ENCODE measurements at places on chromosomes 7 and 10.

- no peak for DNase-seq
Measured at GRCh38 chr7:147759327-147759943, 831.1 kb upstream of the C7orf33 start.

- no peak for DNase-seq
Measured at GRCh38 chr7:91310830-91311460, 46.7 kb downstream of the FZD1 start.

DNA sequence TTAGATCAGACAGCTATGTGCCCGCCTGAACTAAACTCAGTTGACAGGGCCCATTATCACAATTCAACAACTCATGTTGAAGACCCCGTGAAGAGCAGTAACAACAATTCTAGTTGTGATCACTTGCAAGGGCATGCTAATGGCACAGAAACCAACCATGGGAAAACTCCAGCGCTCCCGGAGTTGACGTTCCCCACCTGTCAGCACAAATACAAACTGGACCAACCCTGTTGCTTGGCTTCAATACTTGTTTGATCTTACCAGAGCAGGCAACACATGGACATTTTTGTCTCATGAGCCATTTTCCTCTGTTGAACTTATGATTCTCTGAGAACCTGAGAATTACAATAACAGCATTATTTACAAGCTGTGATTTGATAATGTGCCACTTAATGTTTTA, 119.0 kb upstream of the LANCL2 start:
- no peak for DNase-seq

DNA sequence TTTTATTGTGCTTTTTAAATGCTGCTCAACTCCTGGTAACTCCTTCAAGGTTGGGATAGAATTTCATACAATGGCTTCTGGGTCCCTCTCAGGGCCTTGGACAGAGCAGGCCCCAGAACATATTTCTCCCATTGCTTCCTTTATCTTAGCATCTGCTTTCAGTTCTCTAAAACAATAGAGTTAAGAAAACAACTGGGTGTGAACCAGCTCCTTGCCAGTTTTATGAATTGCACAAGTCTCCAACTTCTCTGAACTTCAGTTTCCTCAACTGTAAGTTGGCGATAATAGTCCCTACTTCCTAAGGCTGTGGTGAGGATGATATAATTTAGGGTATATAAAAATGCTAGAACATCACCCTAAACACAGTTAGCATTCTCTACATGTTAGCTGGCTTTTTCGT, 77.0 kb upstream of the INHBA start:
- no peak for DNase-seq

DNA sequence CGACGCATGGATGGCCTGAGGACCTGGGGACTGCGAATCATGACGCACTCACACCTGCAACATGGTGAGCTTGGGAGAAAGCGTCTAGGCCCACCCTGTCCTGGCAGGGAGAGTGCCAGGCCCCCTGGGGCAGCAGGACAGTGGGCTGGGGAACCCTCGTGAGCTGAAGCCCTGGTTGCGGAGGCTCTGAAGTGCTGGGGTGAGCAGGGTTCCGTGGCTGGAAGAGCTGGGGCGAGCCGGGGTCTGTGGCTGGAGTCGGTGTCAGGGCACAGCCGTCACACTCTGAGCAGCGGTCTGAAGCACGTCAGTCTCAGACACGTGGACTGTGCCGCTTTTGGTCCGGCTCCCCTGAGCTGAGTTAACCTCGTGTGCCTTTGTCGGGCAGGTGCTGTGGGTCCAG, 4.7 kb downstream of the SUN1 start:
- no peak for DNase-seq

GRCh38 chr10:95181726-95182125, 12.3 kb upstream of the ACSM6 start:
- no peak for DNase-seq

DNA sequence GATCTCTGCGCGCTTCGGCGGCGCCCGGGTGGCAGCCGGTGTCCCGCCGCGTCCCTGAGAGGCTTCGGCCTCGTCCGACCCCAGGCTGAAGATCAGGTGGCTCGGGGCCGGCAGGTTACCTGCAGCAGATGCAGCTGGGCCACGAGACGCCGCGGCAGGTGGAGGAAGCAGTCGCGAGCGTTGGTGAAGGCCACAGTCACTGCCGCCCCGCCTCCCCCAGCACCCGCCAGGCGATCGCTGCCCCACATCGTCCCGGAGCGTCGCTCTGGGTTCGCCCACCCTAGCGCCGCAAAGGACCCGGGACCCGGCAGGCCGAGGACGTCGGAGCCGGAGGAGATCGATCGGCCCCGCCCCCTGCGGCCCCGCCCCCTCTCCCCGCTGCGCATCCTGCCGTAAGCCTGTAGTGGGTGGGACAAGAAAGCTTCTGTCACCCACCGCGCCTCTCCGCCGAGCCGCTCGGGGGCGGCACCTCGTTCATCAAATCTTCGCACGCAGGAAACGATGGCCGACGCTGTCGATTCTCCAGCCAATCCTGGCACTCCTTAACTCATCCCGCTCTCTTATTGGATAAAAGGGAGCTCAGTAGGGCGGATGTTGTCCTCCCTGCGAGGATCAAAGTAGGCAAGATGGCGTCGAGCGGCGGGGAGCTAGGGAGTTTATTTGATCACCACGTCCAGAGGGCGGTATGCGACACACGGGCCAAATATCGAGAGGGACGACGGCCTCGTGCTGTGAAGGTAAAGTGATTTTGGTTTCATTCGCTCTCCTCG, at the start of the genes PEX1 and RBM48:
Gene PEX1, minus strand, starts transcription at position 333 of the 770 bp plus-strand sequence. Its CDS starts 85 bp downstream, at position 248.
Gene RBM48, plus strand, starts transcription at position 608 of the 770 bp plus-strand sequence. Its CDS starts 19 bp downstream, at position 627.
- peak; percentile 84 for DNase-seq

DNA sequence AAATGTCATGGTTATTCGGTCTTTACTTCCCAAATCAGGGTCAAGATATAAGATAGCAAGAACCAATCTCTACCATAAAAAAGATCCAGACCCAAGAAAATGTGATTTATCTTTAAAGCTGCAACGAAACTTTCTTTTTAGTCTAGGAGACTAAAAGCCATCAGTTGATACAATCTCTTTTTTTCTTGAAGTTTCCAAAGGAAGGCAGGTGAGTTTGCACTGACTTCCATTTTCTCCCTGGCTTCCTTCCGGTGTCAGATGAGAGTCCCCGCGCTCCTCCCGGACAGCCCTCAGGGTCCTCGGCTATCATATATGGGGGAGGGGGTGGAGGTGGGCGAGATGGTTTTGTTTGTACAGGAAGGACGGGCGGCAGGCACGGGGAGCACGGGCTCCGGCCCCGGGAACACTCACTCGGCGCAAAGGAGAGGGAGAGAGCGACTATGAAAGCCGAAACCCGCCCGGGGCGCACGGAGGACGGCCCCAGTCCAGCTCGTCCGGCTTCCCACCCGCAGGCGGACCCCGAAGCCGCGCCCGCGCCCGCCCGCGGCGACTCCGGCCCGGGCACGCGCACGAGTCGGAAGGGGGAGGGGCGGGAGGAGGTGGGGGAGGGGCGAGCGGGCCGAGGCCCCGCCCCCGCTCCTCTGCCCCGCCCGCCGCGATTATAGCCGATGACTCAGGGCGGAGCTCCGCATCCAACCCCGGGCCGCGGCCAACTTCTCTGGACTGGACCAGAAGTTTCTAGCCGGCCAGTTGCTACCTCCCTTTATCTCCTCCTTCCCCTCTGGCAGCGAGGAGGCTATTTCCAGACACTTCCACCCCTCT, at the start of gene BAG3:
Gene BAG3, plus strand, starts transcription at position 689 of the 822 bp plus-strand sequence. CDS start 296 bp downstream, outside the sequence.
- DNase-seq: peak; percentile 67

- no peak for DNase-seq
Measured at GRCh38 chr10:78212786-78213175, 179.1 kb downstream of the RPS24 start.

- no peak for DNase-seq
Measured at GRCh38 chr7:98647326-98647725, 30.2 kb downstream of the NPTX2 start.

DNA sequence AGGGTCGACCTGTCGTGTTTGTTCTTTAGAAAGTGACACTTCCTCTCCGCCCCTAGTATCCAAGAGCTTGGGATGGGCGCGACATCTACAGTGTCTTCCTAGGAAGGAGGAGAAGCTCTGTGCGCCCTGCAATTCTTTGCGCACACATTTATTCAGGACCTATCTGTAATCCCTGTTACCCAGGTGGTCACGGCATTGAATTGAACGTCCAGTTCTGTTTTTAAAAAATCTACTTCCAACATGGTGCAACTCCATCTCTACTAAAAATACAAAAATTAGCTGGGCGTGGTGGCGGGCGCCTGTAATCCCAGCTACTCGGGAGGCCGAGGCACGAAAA, 606 bp upstream of the LAMB1 start:
- no peak for DNase-seq

- DNase-seq: no peak
Measured at GRCh38 chr7:10824154-10824553, 149.5 kb upstream of the PHF14 start.

DNA sequence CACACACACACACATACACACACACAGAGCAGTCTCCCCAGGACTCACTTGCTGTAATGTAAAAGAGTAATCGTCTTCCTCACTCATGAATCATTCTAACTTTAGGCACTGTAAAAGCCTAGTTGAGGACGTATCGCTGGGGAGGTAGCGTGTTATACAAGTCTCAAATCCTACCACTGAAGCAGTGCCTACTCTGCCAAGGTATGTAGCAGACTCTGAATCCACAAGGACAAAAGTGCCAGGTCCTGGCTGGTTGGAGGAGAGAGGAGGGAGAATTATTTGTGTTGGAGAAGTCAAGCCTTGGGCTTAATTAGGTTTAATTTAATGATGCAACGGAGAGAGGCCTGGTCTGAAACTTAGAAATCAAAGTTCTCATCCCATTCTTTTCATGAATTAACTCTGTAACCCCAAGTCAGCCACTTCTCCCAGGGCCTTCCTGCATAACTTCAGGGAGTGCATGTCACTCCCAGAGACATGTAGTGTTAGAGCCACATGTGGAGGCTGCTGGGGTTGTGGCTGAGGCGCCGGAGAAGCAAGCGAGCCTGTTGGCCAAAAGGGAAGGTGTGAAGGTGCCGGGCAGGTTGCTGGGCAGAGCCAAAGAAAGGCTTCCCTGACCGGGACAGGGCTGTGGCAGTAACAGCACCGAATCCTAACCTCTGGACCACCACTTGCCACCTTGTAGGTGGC, 36.7 kb downstream of the NKX2-3 start:
- no peak for DNase-seq

GRCh38 chr10:124522131-124522932, 60.7 kb downstream of the LHPP start:
- DNase-seq: no peak

DNA sequence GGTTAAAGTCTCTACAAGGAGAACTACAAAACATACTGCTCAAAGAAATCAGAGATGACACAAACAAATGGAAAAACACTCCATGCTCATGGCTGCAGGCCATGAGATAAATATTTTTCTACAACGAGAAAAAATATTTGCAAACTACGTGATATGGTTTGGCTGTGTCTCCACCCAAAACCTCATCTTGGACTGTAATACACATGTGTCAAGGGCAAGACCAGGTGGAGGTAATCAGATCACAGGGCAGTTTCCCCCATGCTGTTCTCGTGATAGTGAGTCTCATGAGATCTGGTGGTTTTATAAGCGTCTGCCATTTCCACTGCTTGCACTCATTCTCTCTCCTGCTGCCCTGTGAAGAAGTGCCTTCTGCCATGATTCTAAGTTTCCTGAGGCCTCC, 57.8 kb downstream of the COA1 start:
- DNase-seq: no peak

- no peak for DNase-seq
Measured at GRCh38 chr7:82598958-82599357, 155.4 kb upstream of the CACNA2D1 start.

DNA sequence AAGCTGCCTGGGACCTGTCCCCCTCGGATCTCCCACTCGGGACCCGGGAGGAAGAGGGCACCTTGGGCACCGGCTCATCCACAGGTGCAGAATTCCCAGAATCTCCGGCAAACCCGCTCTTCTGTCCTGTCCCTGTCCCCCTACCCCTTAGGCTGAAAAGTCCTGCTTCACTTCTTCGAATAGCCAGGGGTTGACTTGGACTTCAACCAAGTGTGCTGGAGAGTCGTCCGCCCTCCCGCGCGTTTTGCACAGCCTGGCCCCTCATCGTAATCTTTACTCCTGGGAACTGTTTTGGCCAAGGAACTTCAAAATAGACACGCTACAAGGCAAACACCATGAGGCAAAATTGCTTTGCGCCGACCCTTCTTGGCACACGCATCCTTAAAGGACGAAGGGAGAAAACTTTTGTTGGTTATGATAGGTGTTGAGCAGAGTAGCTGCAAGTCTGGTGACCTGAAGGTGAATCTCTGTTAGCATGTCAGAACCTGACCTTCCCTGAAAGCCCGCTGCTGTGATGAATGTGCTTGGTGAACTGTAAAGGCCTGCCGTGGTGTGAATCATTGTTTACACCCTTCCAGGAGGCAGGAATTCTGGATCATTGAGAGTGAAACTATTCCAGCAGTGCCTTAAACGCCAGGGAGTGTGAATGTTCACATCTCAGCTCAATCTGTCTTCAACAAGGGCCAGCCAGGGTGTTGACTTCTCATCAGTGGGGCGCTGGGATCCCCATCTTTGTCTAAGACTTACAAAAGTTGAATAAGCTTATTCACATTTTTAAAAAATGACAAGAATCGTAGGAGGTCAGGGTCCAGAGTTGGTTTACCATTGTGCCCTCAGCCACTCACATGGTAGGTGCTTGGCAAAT, 589 bp upstream of the RAPGEF5 start:
- DNase-seq: no peak

GRCh38 chr7:99499371-99499720, 735 bp downstream of the ZNF394 start:
- DNase-seq: no peak

- no peak for DNase-seq
Measured at GRCh38 chr10:115093776-115094408, 727 bp downstream of the ATRNL1 start.

DNA sequence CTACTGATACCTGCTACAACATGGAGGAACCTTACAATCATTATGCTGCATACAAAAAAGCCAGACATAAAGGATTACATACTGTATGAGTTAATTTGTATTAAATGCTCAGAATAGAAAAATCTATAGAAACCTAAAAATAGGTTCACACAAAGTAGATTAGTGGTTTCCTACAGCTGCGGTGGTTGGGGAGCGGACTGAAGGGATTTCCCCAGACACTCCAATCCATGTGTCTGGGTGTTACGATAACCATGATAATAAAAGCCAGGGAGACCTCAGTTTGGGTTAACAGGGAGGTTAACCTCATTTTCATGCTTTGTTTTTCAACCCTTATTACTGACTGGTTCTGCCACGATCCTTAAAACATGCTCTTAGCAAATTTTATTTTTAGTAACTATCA, 355.9 kb downstream of the KCNMA1 start:
- DNase-seq: no peak

- peak; percentile 8 for DNase-seq
Measured at GRCh38 chr7:111735661-111736551, 173.6 kb upstream of the IMMP2L start.

- no peak for DNase-seq
Measured at GRCh38 chr7:139548302-139549028, 25.0 kb downstream of the CLEC2L start.

Measured in stimulated activated CD8-positive, alpha-beta memory T cell treated with anti-CD3 and anti-CD28 coated beads, Interleukin-4, amount 100 ng/mL, for 1 hour (primary cell).